ENCODE measurements at places on chromosomes 1 and 21.

- DNase-seq = no peak
Measured at GRCh38 chr1:41296506-41296905, 54.4 kb upstream of the SCMH1 start.

DNA sequence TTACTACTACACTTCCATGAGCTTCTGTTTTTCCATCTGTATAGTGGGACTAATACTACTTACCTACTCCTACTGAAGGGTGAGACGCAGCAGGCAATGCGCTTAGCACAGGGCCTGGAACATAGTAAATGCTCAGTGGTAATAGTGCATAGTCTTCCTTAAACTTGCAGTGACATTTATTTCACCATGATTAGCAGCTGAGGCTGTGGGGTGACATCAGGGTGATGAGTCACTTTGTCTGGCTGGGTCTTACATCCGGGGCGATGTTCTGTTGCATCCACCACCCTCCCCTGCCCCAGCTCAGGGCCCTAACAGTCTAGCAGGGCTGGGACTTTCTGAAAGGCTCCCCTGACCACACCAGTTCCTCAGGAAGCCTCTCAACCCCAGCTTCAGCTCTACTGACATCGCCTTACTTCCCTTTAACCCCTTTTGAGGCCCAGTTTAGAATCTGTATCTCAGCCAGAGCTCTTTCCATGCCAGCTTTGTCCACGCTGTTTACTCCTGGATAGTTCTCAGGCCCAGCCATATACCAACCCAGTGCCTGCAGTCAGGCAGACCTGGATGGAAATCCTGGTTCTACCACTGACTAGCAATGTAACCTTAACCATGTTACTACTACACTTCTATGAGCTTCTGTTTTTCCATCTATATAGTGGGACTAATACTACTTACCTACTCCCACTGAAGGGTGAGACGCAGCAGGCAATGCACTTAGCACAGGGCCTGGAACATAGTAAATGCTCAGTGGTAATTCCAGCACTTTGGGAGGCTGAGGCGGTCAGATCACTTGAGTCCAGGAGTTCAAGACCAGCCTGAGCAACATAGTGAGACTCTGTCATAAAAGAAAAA, 66.3 kb downstream of the CD58 start:
- DNase-seq = peak; percentile 64

DNA sequence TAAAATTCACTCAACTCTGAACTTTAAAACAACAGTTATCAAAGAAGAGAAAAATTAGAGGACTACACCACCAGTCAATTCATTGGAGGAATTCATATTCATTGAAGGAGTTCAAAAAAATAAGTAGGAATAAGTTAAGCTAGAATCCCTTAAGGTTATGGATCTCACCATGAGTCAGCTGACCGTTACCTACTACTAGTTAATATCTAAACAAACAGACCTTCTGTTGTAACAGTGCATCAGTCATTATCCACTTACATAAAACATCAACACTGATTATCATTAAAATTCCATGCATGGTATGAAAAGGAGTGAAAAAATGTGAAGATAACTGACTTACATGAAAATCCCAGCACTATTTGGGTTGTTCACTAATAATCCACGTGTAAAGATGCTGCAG, 44.9 kb downstream of the FOXJ3 start:
- DNase-seq = no peak

GRCh38 chr1:162861101-162861500, at the start of gene CCDC190:
TSS of gene CCDC190 (minus strand) at chr1:162861175. CDS start at chr1:162859646, 1,529 bp downstream.
- DNase-seq = no peak

DNA sequence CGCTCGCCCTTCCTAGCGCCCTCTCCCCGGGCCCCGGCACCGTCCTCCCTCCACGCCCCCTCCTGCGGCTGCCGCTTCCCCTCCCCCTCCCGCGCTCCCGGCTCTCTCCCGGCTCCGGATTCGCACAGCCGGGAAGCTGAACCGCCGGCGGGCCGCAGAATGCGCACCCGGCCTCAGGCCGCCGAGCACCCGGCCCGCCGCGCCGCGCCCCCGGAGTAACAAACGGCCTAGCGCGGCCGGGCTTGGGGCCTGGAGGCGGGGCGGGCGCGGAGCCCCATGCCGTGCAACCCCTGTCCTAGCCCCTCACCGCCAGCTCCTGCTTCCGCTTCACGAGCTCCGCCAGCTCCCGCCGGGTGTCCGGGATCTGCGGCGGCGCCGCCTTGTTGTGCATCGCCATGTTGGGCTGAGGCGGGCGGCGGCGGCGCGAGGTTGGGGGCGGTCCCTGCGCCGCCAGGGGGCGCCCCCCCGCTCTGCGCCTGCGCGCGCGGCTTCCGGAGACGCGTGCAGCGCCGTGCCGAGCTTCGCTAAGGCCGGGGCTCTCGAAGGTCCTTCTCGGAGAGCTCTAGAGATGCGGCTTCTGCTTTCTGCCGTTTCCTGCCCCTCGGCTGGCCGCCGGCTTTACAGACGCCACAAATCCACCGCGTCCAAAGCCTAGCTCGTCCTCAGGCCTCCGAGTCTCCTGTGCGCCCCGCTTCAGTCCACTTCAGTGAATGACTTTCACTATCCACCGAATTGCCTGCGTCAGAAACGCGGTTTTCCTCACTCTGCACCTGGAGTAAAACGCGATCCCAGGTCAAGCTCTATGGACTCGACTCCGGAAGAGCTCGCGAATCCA, at the start of gene MEAF6:
MEAF6 (minus strand) TSS at position 417 of the 835 bp plus-strand sequence; CDS start at position 397, 20 bp downstream.
- DNase-seq = peak; percentile 65

DNA sequence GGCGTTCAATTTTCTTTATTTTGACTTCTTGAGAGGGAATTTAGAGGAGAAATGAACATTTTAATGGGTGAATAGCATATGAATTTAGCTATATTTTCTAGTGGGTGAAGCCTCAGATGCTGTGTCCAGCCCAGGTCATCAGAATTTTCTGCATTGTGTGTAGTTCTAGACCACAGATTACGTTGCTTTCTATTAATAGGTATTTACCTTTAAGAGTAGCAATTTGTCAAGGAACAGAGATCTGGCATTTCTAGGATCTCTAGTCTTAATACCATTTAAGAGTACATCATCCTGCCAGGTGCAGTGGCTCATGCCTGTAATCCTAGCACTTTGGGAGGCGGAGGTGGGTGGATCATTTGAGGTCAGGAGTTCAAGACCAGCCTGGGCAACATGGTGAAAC, 20.7 kb downstream of the TDRD5 start:
- DNase-seq = no peak

GRCh38 chr1:182248721-182249120, 142.9 kb downstream of the GLUL start:
- DNase-seq = no peak

DNA sequence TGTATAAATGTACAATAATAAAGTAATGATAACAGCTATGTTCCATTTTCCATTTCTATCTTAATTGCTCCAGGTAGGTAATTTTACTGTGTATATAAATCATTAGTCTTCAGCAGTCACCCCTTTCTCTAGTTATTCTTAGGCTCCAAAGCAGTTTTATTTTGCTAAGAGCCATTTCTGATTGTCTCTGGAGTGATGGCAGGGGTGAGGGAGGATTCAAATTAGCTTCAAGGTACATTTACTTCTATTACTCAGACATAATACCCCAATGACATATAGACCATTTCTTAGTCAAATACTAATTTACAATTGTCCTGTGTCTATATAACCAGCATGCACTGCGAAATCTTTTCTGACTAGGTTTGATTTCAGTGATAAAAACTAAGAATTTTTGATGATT, 663.4 kb upstream of the PRMT6 start:
- DNase-seq = no peak

DNA sequence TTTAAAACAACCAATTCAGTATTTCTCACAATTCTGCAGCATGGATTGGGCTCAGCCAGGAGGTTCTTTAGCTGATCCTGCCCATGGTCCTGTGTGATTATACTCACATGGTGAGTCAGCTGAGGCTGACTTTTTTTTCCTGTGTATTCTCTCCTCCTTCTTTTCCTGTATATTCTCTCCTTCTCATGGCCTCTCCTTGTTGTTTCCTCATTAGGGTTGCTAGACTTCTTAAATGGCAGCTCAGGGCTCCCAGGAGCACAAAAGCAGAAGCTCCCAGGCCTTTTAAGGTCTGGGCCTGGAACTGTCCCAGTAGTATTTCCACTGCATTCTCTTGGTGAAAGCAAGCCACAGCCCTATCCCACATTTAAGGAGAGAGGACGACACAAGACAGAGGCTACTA, 26.8 kb downstream of the VANGL1 start:
- no peak for DNase-seq

- DNase-seq = no peak
Measured at GRCh38 chr1:62778208-62778607, 5.7 kb upstream of the ATG4C start.

DNA sequence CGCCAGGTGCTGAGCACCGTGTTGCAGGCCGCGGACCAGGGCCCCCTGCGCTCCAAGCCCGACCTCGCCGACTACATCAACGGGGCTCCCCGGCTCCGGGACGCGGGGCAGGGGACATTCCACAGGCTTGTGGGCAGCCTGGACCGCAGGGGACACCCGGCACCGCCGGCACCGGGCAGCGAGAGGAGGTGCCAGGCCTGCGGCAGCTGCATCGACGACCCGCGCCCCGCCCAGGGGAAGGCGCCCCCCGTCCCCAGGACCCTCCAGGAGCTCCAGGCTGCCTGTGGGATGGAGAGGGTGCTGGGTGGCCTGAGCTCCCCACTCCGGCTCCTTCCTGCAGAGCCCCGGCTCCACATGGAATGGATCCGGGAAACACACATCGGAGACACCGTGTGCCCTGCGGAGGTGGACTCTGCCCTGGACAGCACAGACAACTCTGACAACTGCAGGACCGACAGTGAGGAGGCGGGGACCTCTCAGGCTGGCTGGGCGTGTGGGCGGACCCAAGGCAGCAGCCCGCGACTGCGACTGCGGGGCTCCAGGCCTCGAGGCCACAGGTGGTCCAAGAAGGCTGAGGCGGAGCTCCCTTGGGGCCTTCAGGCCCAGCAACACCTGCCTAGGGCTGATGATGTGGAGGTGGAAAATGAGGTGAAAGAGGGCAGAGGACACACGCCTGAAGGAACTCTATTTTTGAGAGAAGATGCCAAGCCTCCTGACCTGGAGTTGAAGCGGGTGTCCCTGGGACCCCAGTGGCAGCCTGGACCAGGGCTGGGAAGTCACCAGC, 22.8 kb downstream of the KIAA1614 start:
- DNase-seq = no peak

DNA sequence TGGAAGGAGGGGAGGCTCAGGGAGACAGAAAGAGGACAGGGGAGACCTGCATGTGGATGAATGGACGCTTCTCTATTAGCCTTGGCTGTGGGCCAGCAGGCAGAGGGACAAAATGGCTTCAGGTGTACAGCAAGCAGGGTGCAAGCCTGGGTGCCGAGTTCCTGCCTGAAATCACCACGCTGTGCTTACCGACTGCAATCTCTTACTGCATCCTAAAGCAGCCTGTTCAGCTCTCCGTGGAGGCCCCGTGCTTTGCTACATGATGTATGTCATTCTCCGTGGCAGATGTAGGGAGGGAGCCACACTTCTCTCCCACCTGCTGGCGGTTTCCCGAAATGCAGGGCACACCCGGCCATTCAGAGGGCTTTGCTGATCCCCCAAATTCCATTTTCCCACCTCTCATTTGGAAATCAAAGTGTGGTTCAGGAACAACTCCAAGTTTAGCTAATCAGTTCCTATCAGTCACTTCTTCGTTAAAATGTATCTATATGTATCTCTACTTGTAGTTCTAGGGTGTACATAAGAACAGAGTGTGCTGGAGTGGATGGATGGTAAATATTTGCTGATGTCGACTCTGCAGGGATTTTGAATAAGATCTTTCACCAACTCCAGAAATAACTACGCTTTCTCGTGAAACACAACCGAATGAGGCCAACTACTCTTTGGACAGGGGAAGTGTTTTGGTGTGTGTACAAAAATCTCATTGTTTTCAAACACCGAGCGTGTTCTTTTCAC, 122.3 kb upstream of the BACE2 start:
- no peak for DNase-seq

DNA sequence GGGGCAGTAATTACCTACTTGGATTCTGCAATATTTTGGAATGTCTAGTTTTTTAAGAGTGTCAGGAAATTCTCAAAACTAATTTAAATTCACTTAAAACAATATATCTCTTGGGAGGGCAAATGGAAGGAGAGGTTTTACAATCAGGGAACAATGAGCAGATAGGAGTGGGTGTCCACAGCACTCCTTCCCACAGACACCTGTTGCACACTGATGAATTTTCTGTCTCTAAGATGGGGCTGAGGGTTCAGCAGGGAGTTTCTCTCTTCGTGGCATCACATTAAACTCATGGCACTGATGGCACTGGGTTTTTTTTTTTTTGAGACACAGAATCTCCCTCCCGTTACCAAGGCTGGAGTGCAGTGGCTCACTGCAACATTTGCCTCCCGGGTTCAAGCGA, 5.5 kb downstream of the PHF13 start:
- DNase-seq = no peak

DNA sequence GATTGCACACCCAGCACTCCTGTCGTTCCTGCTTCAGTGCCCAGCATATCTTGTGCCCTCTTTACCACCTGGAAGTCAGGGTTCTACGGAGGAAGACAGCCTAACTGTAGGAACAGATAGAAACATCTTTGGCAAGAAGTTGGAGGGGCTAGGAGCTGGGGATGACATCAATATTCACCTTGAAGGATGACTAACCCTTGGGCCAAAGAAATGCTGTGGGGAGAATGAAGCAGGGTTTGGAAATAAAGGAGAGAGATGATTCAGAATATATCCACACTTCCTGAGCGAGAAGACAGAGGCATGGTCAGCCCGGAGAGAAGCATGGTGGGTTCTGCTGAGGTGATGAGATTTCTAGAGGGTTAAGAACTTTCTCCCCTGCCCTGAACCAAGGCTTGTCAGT, 4.6 kb upstream of the NKAIN1 start:
- no peak for DNase-seq

DNA sequence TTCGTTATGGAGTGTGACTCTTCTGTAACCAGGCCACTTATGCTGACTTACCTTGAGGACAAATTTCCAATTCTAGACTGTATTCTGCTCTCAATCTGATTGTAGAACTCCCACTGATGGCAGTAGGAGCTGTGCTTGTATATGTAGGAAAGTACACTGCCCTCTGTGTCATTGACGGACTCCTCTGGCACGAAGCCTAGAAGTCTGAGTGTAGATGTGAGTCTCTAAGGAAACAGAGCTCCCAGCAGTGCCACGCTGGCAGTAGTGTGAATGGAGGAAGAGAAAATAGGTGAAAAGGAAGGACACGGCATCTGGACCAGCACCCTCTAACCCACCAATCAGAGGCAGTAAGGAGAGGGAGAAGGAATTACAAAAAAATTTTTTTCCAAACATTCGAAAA, 130.4 kb upstream of the ADGRL2 start:
- DNase-seq = no peak

GRCh38 chr1:54485416-54485815, 62.6 kb upstream of the ACOT11 start:
- no peak for DNase-seq

DNA sequence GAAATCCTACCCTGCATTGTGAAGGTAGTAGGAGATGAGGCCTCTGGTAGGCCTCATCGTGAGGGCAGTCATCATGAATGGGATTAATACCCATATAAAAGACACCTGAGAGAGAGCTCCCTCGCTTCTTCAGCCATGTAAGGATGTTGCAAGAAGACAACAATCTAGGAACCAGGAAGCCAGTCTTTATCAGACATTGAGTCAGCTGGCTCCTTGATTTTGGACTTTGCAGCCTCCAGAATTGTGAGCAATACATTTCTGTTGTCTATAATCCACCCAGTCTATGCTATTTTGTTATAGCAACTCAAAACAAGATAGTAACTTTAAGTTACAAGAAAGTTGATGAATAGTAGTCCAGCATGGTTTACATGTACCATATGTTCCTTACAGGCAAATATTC, 208.5 kb downstream of the KCNT2 start:
- no peak for DNase-seq
